ENCODE measurements at places on chromosomes 13 and 19.
A peak's percentile ranks its signal among the peaks of the same experiment; 100 is the strongest.

- no peaks in the 10 kb centered on the region for H3K4me1 ChIP-seq
- H3K27ac ChIP-seq = no peak overlapping the region
- no peaks in the 10 kb centered on the region for H3K36me3 ChIP-seq
- no peak for DNase-seq
Observed at GRCh38 chr19:42563352-42564210, 31.1 kb downstream of the CEACAM8 start.

- DNase-seq = peak; percentile 50
- no peaks in the 10 kb centered on the region for H3K4me1 ChIP-seq
- H3K4me3 ChIP-seq = no peak overlapping the region
- H3K27ac ChIP-seq = no peak overlapping the region
- no peaks in the 10 kb centered on the region for H3K27me3 ChIP-seq
- H3K36me3 ChIP-seq = no peaks in the 10 kb centered on the region
Observed at GRCh38 chr13:113141601-113141970, 16.9 kb upstream of the PROZ start.

GRCh38 chr13:23660249-23660648, 90.0 kb downstream of the TNFRSF19 start:
- H3K36me3 ChIP-seq = no peaks in the 10 kb centered on the region
- no peak overlapping the region for H3K27ac ChIP-seq
- no peaks in the 10 kb centered on the region for H3K4me1 ChIP-seq
- H3K27me3 ChIP-seq = no peaks in the 10 kb centered on the region
- DNase-seq = no peak
- no peak overlapping the region for H3K4me3 ChIP-seq

- peak overlapping the region; percentile 43 for H3K4me3 ChIP-seq
- peaks cover 34% of the 10 kb centered on the region for H3K4me1 ChIP-seq
- DNase-seq = peak; percentile 80
- no peaks in the 10 kb centered on the region for H3K36me3 ChIP-seq
- H3K27ac ChIP-seq = peak overlapping the region; percentile 88
Observed at GRCh38 chr13:23427342-23427843, 6.1 kb downstream of the SACS start.

All from tibial artery (tissue), 4 donors.